ENCODE measurements at places on chromosomes 4 and X.

DNA sequence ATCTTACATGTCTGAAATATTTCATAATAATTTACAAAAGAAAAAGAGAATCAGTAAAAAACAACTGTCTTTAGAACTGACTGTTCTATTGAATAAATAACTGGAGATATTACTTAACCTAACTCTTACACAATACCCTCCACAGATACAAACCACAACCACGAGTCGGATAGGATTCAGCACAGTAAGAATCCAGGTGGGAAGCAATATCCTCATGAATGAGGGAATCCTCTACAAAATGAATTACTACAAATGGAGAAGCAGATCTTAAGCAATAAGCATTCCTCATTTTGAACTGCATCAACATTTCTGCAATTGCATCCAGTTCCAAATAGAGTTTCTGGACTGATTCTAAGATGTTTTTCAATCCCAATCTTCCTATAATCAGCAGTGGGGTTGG lies 227.1 kb downstream of the SH2D1A start:
- no peak for DNase-seq

GRCh38 chrX:119669424-119670037 lies 23.4 kb downstream of the SEPTIN6 start:
- DNase-seq = no peak

GRCh38 chr4:103887191-103887590 lies 167.4 kb upstream of the TACR3 start:
- DNase-seq = no peak

GRCh38 chr4:27819246-27819645 lies 958.6 kb downstream of the STIM2 start:
- DNase-seq = no peak

DNA sequence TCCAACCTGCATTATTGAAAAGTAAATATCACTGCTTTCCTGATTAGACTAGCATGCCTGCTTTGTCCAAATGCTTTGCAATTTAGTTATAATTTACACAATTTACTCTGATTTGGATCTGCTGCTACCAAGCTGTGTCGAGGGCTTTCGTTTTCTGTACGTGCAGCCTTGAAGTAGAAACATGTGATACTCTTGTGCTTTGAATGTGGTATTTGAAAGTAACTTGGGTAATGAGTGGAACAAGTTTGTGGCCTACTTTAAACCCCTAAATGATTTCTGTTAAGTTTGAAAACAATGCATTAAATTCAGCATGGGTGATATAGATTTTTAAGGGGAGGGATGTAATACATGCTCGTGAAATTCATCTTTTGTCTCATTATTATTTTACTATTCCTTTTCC lies 240.7 kb downstream of the IQCM start:
- no peak for DNase-seq

- DNase-seq = no peak
Measured at GRCh38 chr4:125705681-125706080, 390.9 kb downstream of the FAT4 start.

GRCh38 chr4:39668887-39669286 lies 29.0 kb upstream of the UBE2K start:
- no peak for DNase-seq

DNA sequence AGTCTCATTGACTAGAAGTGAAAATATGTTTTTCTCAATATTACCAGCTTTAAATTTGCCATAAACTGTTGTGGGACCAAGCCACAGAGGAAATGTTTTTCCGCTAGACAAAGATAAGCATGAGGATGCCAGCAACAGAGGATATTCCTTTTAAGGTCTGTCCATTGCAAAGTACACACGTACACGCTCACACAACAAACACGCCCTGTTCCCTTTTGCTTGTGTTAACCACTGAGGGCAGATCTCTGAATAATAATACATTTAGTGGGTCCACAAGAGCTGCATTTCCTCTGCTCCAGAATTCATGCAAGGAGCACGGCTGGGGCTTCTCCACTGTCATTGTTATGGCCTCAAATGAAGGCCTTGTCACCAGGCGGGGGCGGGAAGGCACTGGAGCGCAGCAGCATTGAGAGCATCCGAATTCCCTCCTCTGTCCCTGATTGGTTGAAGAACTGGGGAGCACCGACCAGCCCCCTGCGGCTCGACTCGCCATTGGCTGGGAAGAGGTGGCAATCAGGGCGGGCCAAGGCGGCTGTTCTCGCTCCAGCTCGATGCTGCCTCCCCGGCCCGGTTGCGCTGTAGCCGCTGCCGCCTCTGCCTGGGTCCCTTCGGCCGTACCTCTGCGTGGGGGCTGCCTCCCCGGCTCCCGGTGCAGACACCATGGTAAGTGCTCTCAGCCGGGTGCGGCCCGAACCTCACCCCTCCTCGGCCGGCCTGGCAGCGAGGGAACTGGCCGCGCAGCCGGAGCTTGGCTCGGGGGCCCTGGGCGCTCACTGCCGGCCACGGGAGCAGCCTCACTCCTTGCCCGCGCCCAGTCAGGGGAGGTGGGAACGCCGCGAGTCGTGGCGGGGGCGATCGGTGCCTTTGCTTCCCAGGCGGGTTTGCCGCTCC lies at the start of gene GUCY1B1:
Gene GUCY1B1 (plus strand): TSS at position 541 of the 891 bp plus-strand sequence. CDS start 120 bp downstream, at position 661.
- DNase-seq = no peak

GRCh38 chrX:150897421-150898320 lies 797 bp downstream of the CD99L2 start:
- no peak for DNase-seq

DNA sequence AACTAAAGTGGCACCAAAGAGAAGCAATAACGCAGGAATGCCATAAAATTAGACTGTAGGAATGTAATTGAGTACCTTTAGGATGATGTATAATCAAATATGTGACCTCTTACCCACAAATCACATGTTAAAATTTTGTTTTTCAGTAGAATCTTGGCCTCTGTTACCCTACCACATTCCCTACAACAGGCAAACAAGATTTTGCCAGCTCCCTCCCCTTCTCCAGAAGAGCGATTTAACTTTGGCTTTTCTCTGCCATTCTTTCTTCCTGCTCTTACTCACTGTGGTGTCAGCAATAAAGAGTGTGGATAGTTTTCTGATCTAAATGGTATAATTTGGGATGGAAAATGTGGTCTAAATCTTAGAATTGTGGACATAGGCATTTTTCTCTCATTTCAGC lies 57.2 kb downstream of the TRIM2 start:
- no peak for DNase-seq

- no peak for DNase-seq
Measured at GRCh38 chr4:108204518-108204917, 35.8 kb upstream of the LEF1 start.

GRCh38 chr4:170804930-170805329 lies 715.2 kb upstream of the AADAT start:
- no peak for DNase-seq

DNA sequence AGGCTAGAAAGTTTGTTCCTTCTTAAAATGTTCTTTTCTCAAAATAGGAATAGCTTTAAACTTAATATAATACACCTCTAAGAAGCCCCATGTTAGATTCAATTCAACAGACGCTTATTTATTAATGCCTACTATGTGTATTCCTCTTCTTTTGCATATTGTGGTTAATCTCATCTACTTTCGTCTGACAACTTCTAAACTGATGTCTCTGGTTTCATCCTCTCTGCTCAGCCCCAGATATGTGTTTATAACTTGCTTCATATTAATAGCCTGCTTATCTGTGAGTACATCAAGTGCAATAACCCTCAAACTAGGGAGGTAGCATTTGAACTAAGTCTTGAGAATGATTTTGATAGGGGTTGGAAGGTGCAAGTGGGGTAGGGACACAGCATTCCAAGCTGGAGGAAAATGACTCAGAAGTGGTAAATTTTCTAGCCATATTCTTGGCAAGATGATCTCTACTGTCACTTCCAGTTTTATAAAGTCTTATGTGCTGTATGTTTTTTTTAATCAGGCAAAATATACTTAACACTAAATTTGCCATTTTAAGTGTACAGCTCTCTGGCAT lies 37.0 kb downstream of the STK26 start:
- DNase-seq = no peak

GRCh38 chr4:30443289-30443688 lies 276.9 kb upstream of the PCDH7 start:
- DNase-seq = no peak

- no peak for DNase-seq
Measured at GRCh38 chr4:27194599-27195176, 334.0 kb downstream of the STIM2 start.

- no peak for DNase-seq
Measured at GRCh38 chrX:51976503-51976902, 83.1 kb downstream of the MAGED1 start.

DNA sequence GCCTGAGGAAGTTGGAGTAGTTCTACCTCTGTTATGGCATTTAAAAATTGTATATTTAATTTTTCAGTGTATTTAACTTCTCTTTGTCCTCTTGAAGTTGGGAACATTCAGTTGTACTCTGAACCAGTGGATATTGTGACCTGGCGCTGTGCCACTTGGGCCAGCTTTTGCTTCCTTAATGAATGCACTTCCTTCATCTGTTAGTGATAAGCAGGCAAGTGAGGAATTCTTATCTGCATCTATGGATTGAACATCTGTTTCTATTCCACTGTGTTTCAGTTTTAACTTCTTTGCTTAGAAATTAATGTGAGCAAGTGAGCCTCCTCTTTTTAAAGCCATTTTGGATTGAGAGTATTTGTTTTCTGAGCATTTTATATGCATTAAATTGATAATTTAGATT lies 128.3 kb downstream of the UCHL1 start:
- no peak for DNase-seq

DNA sequence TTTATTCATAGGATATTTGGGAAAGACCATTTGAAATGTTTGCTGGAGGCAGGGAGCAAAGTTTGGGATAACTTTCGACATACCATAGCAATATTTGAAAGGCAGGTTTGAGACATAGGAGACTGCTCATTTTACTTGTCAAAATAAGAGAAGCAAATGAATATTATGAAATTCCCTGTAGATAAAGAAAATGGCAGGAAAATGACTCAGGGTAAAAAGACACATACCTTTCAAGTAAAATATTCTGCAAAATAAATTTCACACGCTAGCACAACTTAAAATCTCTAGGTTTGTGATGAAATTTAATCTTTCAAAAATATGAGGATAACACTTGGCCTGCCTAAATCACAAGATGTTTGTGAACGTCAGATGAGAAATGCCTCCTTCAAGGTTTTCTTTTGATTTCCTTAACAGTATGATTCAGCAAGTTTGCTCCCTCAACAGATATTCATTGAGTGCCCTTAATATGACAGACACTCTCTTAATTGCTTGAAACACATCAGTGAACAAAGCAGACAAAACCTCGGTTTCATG lies 6.6 kb downstream of the TMEM156 start:
- no peak for DNase-seq

DNA sequence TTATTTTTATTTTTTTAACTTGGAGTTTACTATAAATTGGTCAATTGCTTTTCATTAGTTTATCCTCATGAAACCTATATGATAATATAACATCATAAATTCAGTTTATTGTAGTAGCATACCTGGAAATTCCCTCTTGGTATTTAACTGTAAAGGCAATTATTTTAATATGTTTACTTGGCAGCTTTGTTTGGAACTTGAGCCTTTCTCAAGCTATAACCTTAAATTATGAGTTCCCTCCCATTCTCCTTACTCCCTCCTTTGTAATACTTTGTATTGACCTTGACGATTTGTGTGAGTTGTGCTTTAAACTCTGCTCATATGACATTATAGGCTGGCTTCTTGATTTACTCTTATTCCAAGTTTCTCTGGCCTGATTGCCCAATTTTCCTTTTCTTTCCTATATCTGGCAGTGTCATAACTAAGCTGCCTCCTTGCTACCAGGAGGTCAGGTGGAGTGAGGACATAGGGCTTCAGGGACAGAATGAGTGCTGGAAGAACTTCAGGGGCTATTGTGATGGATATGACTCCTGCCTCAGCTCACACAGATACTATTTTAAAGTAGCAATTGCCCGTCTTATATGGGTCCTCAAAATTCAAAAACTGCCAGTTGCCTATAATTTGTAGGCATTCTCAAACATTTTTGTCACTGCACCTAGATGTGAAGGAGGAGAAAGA lies 77.7 kb downstream of the RAP1GDS1 start:
- no peak for DNase-seq

DNA sequence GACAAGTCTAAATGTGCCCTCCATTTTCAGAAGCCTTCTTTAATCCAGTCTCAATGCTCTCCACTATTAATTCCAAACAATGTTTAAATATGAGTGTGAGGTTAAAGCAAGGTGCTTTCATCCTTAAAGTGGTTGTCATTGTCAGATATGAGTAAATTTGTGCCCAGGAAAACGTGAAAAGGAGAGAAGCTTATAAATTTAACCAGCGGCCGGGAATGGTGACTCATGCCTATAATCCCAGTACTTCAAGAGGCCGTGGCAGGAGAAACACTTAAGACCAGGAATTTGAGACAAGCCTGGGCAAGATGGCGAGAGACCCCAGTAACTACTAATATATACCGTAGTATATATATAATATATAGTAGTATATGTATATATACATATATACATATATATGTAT lies 270.0 kb downstream of the ARHGAP24 start:
- no peak for DNase-seq

GRCh38 chr4:146650034-146650433 lies 11.3 kb downstream of the POU4F2 start:
- no peak for DNase-seq

Data from stimulated activated CD4-positive, alpha-beta T cell treated with anti-CD3 and anti-CD28 coated beads, Interleukin-1b, Interleukin-23, amount 100 ng/mL, for 1 hour (primary cell).